ENCODE measurements at places on chromosomes 13 and 19.

DNA sequence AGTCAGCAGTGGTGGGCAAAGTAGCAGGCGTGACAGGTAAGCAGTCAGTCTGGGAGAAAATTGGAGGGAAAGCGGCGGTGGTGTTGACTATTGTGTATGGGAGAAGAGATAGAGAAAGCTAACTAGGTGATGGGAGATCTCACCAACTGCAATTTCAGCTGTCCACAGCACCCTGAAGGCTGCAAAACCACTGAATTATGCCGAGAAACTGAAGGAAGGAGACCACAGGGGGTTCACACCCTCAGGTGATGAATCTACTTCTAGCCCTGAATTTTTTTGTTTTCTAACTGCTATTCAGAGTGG lies 631.5 kb downstream of the UQCRFS1 start:
- no peaks in the 10 kb centered on the region for H3K4me1 ChIP-seq
- H3K27ac ChIP-seq = no peak overlapping the region
- no peaks in the 10 kb centered on the region for H3K27me3 ChIP-seq
- no peak overlapping the region for H3K4me3 ChIP-seq
- DNase-seq = no peak

GRCh38 chr19:441213-441836 lies 19.5 kb downstream of the SHC2 start:
- no peaks in the 10 kb centered on the region for H3K36me3 ChIP-seq
- no peak overlapping the region for H3K4me3 ChIP-seq
- H3K4me1 ChIP-seq = no peaks in the 10 kb centered on the region
- no peaks in the 10 kb centered on the region for H3K27me3 ChIP-seq

DNA sequence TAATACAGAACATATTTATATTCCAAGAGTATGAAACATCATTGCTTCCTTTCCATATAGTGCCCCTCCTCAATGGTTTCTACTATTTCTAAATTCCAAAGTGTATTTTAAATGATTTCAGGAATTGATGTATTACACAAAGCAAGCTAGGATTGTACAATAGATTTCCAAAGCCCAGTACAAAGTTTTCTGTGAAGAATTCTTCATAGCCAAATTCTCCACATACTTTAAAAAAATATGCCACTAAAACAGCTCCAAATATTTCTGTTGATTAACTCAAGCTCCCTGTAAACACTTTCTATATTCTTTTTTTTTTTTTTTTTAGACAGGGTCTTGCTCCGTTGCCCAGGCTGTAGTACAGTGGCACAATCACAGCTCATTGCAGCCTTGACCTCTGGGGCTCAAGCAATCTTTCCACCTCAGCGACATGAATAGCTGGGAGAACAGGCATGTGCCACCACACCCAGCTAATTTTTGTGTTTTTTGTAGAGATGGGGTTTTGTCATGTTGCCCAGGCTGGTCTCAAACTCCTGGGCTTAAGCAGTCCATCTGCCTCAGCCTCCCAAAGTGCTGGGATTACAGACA lies 50.6 kb downstream of the ELF1 start:
- no peak overlapping the region for H3K4me3 ChIP-seq
- H3K27me3 ChIP-seq = no peaks in the 10 kb centered on the region
- DNase-seq = no peak
- H3K27ac ChIP-seq = no peak overlapping the region
- H3K4me1 ChIP-seq = no peaks in the 10 kb centered on the region

DNA sequence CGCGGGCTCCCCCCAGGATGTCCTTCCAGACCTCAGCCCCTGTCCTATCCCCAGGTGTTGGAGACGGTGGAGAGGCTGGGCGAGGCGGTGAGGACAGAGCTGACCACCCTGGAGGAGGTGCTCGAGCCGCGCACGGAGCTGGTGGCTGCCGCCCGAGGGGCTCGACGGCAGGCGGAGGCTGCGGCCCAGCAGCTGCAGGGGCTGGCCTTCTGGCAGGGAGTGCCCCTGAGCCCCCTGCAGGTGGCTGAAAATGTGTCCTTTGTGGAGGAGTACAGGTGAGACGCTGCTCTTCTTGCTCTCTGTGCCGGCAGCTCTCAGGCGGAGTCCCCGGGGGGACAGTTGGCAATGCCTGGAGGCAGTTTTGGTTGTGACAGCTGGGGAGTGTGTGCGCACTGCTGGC lies 6.9 kb downstream of the TTYH1 start:
- no peaks in the 10 kb centered on the region for H3K36me3 ChIP-seq
- peaks cover 42% of the 10 kb centered on the region for H3K27me3 ChIP-seq
- peak; percentile 90 for DNase-seq
- H3K4me3 ChIP-seq = no peak overlapping the region
- no peak overlapping the region for H3K27ac ChIP-seq

DNA sequence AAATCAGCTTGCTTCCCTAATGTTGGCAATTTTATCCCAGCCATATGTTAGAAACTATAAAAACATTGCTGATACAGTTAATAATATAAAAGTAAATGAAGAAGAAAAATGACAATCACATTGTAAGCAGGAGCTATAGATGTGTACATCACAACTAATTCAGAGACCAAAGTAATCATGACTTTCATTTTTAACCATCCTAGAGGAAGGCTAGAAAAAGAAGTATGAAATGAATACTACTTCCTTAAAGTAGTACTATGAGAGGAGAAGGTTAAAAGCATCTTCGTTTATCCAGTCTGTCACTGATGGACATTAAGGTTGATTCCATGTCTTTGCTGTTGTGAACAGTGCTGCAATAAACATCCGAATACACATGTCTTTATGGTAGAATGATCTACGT lies 135.5 kb downstream of the IRS2 start:
- DNase-seq = no peak
- H3K4me1 ChIP-seq = peaks cover 3% of the 10 kb centered on the region
- no peak overlapping the region for H3K4me3 ChIP-seq
- no peak overlapping the region for H3K27ac ChIP-seq

- no peaks in the 10 kb centered on the region for H3K4me1 ChIP-seq
- H3K27me3 ChIP-seq = no peaks in the 10 kb centered on the region
- no peak overlapping the region for H3K27ac ChIP-seq
- DNase-seq = no peak
Observed at GRCh38 chr13:65929436-65929835, 1300.7 kb downstream of the PCDH9 start.

- no peaks in the 10 kb centered on the region for H3K4me1 ChIP-seq
- no peaks in the 10 kb centered on the region for H3K36me3 ChIP-seq
Observed at GRCh38 chr13:25171517-25172302, at the start of gene AMER2. AMER2 (minus strand) TSS chr13:25172288; CDS start chr13:25171619, 669 bp downstream.

DNA sequence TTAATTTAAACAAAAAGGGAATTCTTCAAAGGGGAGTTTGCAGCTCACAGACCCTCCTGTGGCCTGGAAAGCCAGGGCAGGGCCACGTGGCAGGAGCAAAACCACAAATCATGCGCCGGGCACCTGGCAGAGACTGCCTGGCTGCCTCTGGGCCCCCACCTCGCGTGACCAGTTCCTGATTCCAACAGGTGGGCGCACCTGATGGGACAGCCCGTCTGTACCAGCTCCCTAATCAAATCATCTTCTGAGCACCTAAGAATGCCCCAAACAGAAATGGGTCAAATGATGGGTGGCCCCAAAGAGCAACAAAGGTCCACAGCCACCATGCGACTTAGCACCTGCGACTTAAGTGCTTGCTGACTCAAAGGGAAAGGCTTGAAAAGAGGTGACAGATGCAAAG lies 9.2 kb downstream of the TMTC4 start:
- no peaks in the 10 kb centered on the region for H3K27me3 ChIP-seq
- peaks cover 73% of the 10 kb centered on the region for H3K36me3 ChIP-seq
- H3K4me1 ChIP-seq = no peaks in the 10 kb centered on the region
- no peak overlapping the region for H3K27ac ChIP-seq
- DNase-seq = no peak

GRCh38 chr13:20141238-20142022 lies 19.4 kb downstream of the GJA3 start:
- peak; percentile 24 for DNase-seq
- no peak overlapping the region for H3K4me3 ChIP-seq
- H3K27me3 ChIP-seq = peaks cover 23% of the 10 kb centered on the region
- no peaks in the 10 kb centered on the region for H3K36me3 ChIP-seq

- no peaks in the 10 kb centered on the region for H3K4me1 ChIP-seq
- H3K27me3 ChIP-seq = no peaks in the 10 kb centered on the region
- H3K4me3 ChIP-seq = no peak overlapping the region
- H3K36me3 ChIP-seq = peaks cover 25% of the 10 kb centered on the region
Observed at GRCh38 chr19:7550987-7551761, 15.7 kb downstream of the PNPLA6 start.

DNA sequence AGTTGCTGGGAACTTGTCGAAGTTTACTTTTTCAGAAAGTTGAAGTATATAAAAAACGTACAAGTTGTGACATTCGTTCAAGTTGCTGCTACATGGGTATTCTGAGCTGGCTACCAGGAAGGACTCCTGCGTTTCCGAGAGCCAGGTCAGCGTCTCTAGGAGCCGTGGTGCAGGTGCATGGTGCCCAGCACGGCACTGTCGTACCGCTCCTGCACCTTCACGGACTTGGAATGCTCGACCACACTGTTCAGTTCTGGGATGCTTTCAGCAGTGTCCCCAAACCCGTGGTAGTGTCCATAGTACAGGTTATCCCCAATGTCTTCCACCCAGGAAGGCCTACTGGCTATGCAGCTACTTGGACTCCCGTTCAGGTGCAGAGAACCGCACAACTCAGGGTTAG lies 35.4 kb downstream of the ANKRD10 start:
- no peak for DNase-seq
- H3K4me3 ChIP-seq = no peak overlapping the region
- no peaks in the 10 kb centered on the region for H3K4me1 ChIP-seq
- no peak overlapping the region for H3K27ac ChIP-seq
- H3K36me3 ChIP-seq = no peaks in the 10 kb centered on the region
- H3K27me3 ChIP-seq = no peaks in the 10 kb centered on the region

DNA sequence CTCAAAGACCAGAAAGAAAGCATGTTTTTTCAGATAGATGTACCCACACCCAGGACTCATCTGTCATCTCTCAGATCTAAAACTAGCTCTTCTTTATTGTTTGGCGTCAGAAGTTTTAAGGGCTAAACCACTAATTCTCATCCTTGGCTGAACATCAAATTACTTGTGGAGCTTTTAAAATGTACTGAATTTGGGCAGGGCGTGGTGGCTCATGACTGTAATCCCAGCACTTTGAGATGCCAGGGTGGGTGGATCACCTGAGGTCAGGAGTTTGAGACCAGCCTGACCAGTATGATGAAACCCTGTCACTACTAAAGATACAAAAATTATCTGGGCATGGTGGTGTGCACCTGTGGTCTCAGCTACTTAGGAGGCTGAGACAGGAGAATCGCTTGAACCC lies 47.4 kb downstream of the RCBTB2 start:
- H3K36me3 ChIP-seq = no peaks in the 10 kb centered on the region
- no peak overlapping the region for H3K27ac ChIP-seq
- DNase-seq = no peak
- no peaks in the 10 kb centered on the region for H3K27me3 ChIP-seq
- H3K4me3 ChIP-seq = no peak overlapping the region

GRCh38 chr13:99374994-99375737 lies 68.0 kb upstream of the GPR183 start:
- peak; percentile 33 for DNase-seq
- no peaks in the 10 kb centered on the region for H3K4me1 ChIP-seq
- H3K4me3 ChIP-seq = no peak overlapping the region
- H3K27me3 ChIP-seq = no peaks in the 10 kb centered on the region
- H3K36me3 ChIP-seq = peaks cover 39% of the 10 kb centered on the region

- no peak overlapping the region for H3K27ac ChIP-seq
- no peak for DNase-seq
- H3K36me3 ChIP-seq = no peaks in the 10 kb centered on the region
- H3K27me3 ChIP-seq = no peaks in the 10 kb centered on the region
Observed at GRCh38 chr19:15495151-15495550, 13.2 kb upstream of the CYP4F22 start.

- DNase-seq = no peak
- no peaks in the 10 kb centered on the region for H3K4me1 ChIP-seq
- H3K27me3 ChIP-seq = peaks cover 35% of the 10 kb centered on the region
- H3K4me3 ChIP-seq = no peak overlapping the region
- H3K27ac ChIP-seq = no peak overlapping the region
Observed at GRCh38 chr13:77345150-77345780, 18.4 kb upstream of the MYCBP2 start.

DNA sequence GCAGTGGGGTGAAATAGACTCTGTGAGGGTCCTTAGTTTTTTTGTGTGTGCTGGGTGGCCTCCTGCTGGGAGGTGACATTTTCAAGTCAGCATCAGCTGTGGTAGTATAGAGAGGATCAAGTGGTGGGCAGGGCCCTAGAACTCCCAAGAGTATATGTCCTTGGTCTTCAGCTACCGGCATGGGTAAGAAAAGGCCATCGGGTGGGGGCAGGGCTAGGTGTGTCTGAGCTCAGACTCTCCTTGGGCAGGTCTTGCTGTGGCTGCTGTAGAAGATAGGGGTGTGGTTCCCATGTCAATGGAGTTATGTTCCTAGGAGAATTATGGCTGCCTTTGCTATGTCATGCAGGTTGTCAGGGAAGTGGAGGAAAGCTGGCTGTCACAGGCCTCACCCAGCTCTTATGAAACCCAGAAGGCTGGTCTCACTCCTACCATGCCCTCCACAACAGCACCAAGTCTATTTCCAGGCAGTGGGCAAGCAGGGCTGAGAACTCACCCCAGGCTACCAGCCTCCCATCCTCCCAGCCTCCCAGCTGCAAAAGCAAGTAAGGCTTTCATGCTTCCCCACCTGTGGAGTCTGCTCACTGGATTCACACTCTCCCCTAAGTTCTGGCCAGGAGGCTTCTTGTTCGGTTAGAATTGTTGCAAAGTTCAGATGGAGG lies 130.6 kb upstream of the SOX1 start:
- H3K27ac ChIP-seq = no peak overlapping the region
- H3K4me3 ChIP-seq = no peak overlapping the region
- H3K4me1 ChIP-seq = no peaks in the 10 kb centered on the region
- H3K36me3 ChIP-seq = no peaks in the 10 kb centered on the region
- no peaks in the 10 kb centered on the region for H3K27me3 ChIP-seq
- peak; percentile 32 for DNase-seq

DNA sequence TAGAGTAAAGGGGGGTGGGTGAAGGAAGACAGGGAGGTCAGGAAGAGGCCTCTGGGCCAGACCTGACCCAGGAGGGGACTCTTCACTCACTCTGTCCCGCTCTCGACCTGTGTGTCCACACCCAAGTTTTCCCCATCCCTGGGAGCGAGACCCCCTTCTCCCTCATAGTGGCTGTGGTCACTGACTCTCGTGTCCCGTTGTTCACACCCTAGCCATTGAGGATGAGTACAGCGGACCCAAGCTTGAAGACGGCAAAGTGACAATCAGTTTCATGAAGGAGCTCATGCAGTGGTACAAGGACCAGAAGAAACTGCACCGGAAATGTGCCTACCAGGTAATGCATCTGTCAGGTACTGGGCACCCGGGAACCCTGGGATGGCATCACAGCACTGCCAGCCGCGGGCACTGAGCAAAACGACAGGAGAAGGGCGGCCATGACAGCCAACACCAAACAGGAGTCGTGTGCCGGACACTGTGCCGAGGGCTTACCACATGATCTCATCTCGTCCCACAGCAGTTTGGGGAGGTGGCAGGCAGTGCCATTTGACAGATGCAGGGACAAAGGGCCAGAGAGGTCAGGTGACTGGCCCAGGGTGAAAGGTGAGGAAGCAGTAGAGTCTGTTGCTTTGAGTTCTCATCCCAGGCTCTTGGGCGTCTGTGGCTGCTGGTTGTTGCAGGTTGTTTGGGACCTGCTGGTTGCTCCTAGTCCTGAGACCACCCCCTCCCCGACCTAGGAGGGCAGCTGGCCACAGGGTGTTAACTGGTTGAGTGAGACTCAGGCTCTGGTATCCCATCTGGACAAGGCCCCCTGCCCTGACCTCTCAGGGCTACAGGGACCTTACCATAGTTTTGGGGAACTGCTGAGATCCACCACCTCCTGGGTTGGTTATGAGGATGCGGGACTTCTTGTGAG lies 29.6 kb downstream of the PPP5C start:
- H3K4me3 ChIP-seq = no peak overlapping the region
- H3K27me3 ChIP-seq = no peaks in the 10 kb centered on the region
- DNase-seq = no peak
- no peak overlapping the region for H3K27ac ChIP-seq

GRCh38 chr19:11577451-11578257 lies at the start of gene ACP5:
ACP5 (minus strand) TSS chr19:11577645; CDS start chr19:11577317, 328 bp downstream.
- no peaks in the 10 kb centered on the region for H3K4me1 ChIP-seq
- H3K27ac ChIP-seq = no peak within 1 kb of the TSS
- H3K4me3 ChIP-seq = no peak within 1 kb of the TSS
- H3K36me3 ChIP-seq = no peaks in the 10 kb centered on the region

All from endodermal cell (in vitro differentiated cells).